ENCODE measurements at places on chromosomes 5 and 9.

- DNase-seq = no peak
These were observed 1.8 kb downstream of the FEM1C start for GRCh38 chr5:115542651-115543364.

- DNase-seq = no peak
These were observed 34.4 kb downstream of the INSYN2B start for GRCh38 chr5:169945831-169946261.

GRCh38 chr5:146894753-146895521 is 16.4 kb upstream of the PPP2R2B start:
- no peak for DNase-seq

DNA sequence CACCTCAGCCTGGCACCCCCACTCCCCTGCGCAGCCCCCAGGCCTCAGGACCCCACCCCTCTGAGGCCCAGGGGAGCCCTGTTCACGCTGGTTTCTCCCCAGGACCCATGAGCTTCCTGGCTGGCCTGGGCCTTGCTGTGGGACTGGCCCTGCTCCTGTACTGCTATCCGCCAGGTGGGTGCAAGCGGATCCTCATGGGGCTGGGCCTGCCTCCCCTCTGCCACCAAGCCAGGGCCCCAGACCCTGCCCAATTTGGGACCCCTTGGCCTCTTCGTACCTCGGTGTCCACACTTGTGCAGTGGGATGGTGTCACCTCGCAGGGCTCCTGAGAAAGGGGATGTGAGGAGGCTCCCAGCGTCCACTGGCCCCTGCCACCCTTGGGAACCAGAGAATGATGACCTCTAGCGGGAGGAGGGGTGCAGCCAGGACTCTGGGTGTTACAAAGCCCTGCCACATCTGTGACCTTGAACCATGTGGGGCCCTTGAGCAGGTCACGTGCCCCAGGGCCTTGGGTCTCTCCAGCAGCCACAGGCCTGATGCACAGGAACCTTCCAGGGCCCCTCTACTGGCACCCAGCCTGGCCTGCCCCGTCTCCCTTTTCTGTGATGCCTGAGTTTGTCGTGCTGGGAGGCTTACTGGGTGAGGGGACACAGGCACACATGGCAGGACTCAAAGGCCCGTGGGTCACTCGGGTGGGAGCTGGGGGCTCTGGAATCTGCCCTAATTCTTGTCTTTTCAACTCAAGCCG is 16.3 kb downstream of the CARD19 start:
- DNase-seq = peak; percentile 4

- DNase-seq = no peak
These were observed 394.5 kb downstream of the NFIB start for GRCh38 chr9:13919401-13919800.

DNA sequence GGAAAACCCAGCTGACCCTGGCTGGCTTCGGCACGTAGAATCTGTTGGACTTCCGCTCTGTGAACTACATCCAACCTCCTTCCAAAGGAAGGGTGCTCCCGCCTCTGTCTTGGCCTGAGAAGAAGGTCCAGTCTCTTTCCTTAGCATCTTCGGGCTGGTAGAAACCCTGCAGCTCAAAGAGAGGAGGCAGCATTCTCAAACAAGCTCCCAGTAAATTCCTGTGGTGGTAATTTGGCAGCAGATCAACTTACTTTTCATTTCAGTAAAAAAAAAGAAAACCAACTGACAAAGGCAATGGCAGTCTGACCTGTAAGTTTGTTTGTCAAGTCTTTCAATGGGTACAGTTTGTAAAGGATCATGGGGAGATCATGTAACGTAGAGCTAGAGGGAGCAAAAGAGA is 176.7 kb downstream of the MED10 start:
- DNase-seq = no peak

GRCh38 chr5:100855295-100855694 is 47.8 kb downstream of the ST8SIA4 start:
- no peak for DNase-seq

DNA sequence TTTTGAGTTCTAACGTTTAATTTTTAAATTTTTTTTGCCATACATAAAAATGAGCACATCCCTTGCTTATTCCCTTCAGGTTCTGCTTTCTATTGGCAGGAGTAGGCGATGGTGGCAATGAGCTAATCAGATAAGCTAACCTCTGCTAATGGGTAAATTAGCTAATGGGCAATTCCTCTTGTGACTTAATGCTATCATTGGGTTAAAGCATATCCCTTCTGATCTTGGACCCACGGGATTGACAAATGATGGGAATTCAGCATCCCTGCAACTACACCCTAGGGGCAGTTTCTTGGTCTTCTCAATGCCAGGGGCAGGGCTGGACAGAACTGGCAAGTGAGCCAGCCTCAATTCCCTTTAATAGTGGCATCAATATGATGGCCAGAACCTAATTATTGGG is 70.2 kb upstream of the IL12B start:
- DNase-seq = no peak

DNA sequence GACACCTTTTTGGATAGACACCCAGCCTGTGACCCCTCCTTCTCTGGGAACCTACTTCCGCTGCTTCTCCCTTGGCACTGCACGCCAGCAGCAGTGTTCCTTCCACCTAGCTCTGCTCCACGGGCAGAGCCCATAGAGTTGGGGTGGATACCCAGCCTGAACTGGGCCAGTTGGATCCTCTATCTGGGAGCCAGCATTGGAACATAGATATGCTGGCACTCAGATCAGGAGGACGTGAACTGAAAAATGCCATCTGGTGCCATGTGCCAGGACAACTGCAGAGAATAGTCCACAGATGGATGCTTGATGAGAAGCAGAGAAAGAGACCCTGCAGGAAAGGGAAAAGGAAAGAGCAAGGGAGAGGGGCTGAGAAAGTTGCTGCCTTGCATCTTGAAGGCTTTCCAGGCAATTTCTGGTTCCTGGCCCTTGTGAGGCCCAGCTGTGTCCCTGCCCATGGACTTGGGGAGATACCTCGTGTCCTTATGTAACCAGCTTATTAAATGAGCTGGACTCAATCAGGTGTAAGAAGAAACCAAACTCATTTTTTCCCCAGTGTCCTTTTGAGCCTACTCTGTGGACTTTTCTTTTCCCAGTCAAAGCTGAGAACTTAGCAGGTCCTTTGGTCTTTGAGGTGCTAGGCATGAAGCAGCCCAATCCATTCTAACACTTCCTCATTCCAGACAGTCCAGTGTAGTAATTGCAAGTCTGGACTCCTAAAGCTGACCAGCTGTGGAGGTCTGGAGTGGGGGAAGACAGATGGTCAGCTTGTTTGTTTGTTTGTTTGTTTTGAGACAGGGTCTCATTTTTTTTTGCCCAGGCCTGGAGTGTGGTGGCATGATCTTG is 39.1 kb downstream of the ANGPTL2 start:
- DNase-seq = no peak

- DNase-seq = no peak
These were observed 18.3 kb downstream of the PSAT1 start for GRCh38 chr9:78314953-78315870.

- no peak for DNase-seq
These were observed 38.6 kb downstream of the RANBP6 start for GRCh38 chr9:5976674-5977397.

DNA sequence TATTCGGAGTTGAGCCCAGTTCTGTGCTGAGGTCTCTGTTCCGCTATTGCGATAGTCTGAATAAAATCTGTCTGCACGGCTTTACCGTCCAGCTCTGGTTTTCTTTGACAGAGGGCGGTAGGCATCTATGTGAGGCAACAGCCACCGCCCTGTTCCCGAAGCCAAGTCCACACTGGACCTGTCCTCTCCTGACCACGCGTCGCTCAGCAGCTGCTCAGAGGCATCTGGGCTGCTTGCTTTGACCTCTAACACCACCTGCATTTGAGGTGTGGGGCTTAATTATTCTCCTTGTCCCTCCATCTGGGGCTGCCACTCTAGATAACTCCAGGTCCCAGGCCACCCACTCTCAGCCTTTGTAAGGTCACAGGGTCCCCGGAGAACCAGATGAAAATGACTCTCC is 168.4 kb upstream of the SMIM23 start:
- no peak for DNase-seq

DNA sequence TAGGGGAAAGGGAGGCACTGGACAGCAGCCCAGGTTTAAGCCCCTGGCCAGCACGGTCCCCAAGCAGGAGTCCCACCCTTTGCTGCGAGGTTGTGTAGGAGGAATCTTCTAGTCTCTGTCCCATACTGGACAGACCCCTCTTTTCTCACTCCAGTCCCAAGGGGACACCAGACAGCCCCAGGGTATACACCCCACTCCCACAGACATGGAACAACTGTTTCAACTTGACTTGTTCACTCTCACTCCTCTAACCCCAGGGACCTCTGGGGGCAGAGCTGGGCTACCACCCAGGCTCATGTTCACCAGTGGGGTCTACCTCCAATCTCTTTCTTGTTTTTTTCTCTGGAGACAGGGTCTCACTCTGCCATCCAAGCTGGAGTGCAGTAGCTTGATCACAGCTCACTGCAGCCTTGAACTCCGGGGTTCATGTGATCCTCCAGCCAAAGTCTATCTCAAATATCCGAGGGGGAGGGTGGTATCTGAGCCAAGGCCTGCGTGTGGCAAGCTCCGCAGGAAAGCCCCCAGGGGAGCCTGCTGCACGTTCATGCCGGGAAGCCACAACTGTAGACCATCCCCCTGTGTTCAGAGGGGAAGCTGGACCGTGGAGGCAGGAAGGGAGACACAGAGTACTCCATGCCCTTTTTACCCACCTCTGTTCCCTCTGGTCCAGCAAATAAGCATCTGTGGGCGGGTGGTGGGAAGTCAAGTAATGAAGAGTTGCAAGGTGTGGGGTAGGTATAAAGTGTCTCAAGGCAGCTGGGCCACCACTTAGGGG is 1.8 kb downstream of the PTGES2 start:
- no peak for DNase-seq

- no peak for DNase-seq
These were observed 3.4 kb downstream of the S1PR3 start for GRCh38 chr9:88994469-88995199.

DNA sequence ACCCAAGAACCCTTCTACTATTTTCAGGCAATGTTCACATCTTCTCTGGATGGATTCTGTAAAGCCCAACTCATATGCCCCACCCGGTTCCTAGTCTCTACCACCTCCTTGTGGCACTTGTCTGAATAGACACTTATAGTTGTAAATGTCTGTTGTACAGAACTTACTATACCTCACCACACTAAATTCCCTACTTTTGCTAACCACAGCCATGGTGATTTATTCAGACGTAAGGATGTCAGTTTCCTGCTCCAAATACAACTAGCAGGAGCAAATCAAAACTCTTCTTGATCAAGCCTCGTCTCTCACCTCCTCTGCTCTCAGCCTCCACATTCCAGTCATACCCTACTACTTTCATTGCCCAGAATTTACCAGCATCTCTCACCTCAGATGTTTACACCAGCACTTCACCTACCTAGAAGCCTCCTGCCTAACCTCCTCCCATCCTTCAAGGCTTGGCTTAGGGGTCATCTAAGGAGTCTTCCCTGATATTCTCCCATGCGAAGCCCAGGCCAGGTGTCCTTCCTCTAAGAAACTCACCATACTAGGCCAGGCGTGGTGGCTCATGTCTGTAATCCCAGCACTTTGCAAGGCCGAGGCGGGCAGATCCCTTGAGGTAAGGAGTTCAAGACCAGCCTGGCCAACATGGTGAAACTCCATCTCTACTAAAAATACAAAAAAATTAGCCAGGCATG is 75.5 kb downstream of the MAPKAP1 start:
- DNase-seq = no peak

DNA sequence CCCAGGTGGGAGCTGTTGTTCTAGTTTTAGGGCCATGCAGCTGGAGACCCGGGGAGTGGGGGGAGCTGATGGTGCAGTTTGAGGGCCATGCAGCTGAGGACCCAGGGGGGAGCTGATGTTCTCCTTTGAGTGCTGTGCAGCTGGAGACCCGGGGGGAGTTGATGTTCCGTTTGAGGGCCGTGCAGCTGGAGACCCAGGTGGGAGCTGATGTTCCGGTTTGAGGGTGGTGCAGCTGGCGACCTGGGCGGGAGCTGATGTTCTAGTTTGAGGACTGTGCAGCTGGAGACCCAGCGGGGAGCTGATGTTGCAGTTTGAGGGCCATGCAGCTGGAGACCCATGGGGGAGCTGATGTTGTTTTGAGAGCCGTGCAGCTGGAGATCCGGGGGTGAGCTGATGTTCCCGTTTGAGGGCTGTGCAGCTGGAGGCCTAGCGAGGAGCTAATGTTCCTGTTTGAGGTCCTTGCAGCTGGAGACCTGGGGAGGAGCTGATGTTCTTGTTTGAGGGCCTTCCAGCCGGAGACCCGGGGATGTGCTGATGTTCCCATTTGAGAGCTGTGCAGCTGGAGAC is 14.6 kb downstream of the PDCD6 start:
- DNase-seq = no peak

DNA sequence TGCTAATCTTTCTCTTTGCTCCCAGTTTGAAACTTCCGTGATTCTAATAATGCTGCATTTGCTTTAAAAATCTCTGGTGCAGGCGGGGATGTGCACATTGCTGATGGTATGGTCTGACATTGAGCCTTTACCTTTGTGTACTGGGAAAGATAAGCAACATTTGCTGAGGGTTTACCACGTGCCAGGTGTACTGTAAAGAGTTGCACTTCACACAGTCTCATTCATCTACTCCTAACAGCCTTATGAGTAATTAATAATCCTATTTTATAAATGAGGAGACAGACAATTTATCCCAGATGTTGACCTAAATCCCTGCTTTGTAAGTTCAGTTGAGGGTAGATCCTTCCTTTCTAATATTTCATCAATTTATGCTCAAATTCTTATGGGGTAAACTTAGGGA is 726 bp upstream of the ADGRV1 start:
- no peak for DNase-seq

DNA sequence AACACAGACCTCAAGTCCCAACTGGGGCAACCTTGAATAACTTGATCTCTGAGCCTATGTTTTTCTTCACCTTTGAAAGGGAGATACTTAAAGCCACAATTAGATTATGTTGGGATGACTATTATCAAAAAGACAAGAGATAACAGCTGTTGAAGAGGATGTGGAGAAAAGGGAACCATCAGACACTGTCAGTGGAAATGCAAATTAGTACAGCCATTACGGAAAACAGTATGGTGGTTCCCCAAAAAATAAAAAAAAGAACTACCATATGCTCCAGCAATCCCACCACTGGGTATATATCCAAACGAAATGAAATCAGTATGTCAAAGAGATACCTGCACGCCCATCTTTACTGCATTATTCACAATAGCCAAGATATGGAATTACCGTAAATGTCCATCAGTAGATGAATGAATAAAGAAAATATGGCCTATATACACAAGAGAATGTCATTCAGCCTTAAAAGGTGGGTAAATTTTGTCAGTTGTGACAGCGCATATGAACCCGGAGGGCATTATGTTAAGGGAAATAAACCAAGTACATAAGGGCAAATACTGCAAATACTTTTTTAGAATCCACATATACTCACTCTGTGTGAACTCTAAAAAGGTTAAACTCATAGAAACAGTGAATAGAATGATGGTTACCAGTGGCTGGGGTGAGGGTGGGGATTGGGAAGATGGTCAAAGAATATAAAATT is 12.7 kb downstream of the FAT2 start:
- no peak for DNase-seq

GRCh38 chr5:147464211-147464610 is 45.7 kb downstream of the DPYSL3 start:
- DNase-seq = no peak

GRCh38 chr9:114132550-114132918 is 22.8 kb upstream of the COL27A1 start:
- DNase-seq = no peak

Data from D721Med (cell line).